ENCODE measurements at places on chromosomes 6 and 20. TPM values are rescaled to one million over a fixed set of nuclear protein-coding genes. Genes with fewer than 3 reads are reported as not detected.
A peak's percentile ranks its signal among the peaks of the same experiment; 100 is the strongest.

DNA sequence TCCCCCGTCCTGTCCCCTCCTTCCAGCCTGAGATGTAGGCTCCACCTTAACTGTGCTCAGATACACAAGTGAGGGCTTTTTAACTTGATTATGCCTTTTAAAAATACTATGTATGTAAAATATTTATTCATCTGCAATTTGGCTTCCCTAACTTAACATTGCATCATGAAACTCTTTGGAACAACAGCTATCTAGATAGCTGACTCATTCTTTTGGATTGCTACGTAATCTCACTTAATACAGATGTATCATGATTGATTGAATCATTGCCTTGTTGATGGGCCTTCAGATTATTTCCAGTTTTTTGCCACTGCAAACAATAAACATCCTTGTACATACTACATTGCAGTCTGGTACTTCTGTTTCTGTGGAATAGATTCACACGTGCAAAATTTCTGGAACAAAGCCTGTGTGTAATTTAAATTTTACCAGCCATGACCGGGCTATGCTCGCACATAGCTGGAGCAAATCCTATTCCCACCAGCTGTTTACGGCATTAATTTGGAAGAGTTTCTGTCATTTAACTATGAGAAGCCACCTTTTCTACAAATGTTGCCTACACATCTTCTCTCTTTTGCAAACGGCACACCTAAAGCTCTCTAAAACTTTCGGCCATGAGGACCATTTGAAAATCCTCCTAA lies 6.5 kb downstream of the PRND start:
- no peak overlapping the region for H3K27ac ChIP-seq
- no peaks in the 10 kb centered on the region for H3K4me1 ChIP-seq
- no peak for DNase-seq
- peaks cover 40% of the 10 kb centered on the region for H3K27me3 ChIP-seq

GRCh38 chr20:24836041-24836533 lies 113.0 kb upstream of the CST7 start:
- DNase-seq, result no peak
- H3K36me3 ChIP-seq, result no peaks in the 10 kb centered on the region
- no peak overlapping the region for H3K4me3 ChIP-seq
- H3K27me3 ChIP-seq, result no peaks in the 10 kb centered on the region
- H3K4me1 ChIP-seq, result no peaks in the 10 kb centered on the region

DNA sequence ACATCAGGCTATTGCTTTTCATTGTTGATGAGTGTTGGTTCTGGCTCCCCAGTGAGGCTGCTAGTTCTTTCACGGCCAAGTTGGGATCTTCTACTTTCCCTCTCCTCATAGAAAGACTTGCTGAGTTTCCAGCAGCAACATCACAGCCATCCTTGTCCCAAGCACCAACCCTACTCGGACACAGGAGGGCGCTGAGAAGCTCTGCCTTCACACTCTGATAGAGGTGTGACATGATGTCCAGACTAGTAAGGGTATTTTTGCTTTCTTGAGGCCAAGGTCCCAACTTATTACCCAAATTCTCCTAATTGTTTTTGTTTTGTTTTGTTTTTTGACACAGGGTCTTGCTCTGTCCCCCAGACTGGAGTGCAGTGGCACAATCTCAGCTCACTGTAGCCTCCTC lies 3.0 kb upstream of the GCM1 start:
- peak; percentile 25 for DNase-seq
- peaks cover 41% of the 10 kb centered on the region for H3K27me3 ChIP-seq
- no peak overlapping the region for H3K27ac ChIP-seq
- H3K36me3 ChIP-seq, result no peaks in the 10 kb centered on the region
- no peak overlapping the region for H3K4me3 ChIP-seq
- no peaks in the 10 kb centered on the region for H3K4me1 ChIP-seq

- DNase-seq, result peak; percentile 83
- H3K27me3 ChIP-seq, result no peaks in the 10 kb centered on the region
- H3K36me3 ChIP-seq, result no peaks in the 10 kb centered on the region
- H3K4me1 ChIP-seq, result peaks cover 82% of the 10 kb centered on the region
- H3K4me3 ChIP-seq, result no peak overlapping the region
These were observed 53.7 kb downstream of the PPP1R16B start for GRCh38 chr20:38859070-38859690.

GRCh38 chr6:38166411-38167240 lies 347.1 kb downstream of the ZFAND3 start:
- no peak overlapping the region for H3K27ac ChIP-seq
- H3K27me3 ChIP-seq, result no peaks in the 10 kb centered on the region
- H3K4me1 ChIP-seq, result peaks cover 32% of the 10 kb centered on the region
- DNase-seq, result no peak
- H3K36me3 ChIP-seq, result no peaks in the 10 kb centered on the region

DNA sequence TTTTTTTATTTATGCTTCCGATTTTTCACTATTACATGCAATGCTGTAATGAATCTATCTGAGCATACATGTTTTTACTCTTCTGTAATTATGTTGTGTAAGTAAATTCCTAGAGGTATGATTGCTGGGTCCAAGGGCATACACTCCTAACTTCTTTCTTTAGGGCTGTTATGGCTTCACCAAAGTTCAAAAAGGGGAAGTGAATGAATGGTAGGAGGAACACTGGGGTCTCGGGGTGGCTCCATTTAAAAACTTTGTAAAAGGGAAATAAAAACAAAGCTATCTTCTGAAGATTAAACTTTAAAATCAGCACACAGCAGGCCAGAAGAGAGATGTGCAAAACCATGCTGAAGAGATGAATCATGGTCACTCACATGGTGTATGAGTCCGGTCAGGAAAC lies 289.1 kb upstream of the SUPT3H start:
- no peak for DNase-seq

GRCh38 chr6:41404182-41404845 lies 68.9 kb downstream of the NCR2 start:
- H3K36me3 ChIP-seq, result no peaks in the 10 kb centered on the region
- no peak overlapping the region for H3K27ac ChIP-seq
- peaks cover 5% of the 10 kb centered on the region for H3K4me1 ChIP-seq
- H3K4me3 ChIP-seq, result no peak overlapping the region
- no peak for DNase-seq
- peaks cover 24% of the 10 kb centered on the region for H3K27me3 ChIP-seq

RIPPLY2 gene
- total RNA-seq, result not detected

GRCh38 chr6:71209206-71209605 lies 79.4 kb upstream of the OGFRL1 start:
- H3K27ac ChIP-seq, result no peak overlapping the region
- H3K4me3 ChIP-seq, result no peak overlapping the region
- DNase-seq, result no peak
- H3K27me3 ChIP-seq, result no peaks in the 10 kb centered on the region

Data from K562 (cell line).